ENCODE measurements at places on chromosomes 16 and 17. TPM values are rescaled to one million over a fixed set of nuclear protein-coding genes. Genes with fewer than 3 reads are reported as not detected.

Gene EPX
- total RNA-seq, result not detected

Gene GFOD2
- total RNA-seq, result 29.5 TPM

Gene TBC1D3G
- not detected for total RNA-seq

Gene FOXK2
- 65.7 TPM for total RNA-seq

Gene OGFOD3
- total RNA-seq, result 22.5 TPM

Gene ACSM5
- 0.17 TPM for total RNA-seq

Gene CES1
- 2.0 TPM for total RNA-seq

Gene CCL1
- not detected for total RNA-seq

- no peak overlapping the region for H3K27ac ChIP-seq
- no peak for DNase-seq
- no peak overlapping the region for H3K4me3 ChIP-seq
- H3K36me3 ChIP-seq, result no peaks in the 10 kb centered on the region
- H3K4me1 ChIP-seq, result peaks cover 33% of the 10 kb centered on the region
- H3K27me3 ChIP-seq, result no peaks in the 10 kb centered on the region
These were observed 400.0 kb downstream of the SOX9 start for GRCh38 chr17:72520665-72521303.

DNA sequence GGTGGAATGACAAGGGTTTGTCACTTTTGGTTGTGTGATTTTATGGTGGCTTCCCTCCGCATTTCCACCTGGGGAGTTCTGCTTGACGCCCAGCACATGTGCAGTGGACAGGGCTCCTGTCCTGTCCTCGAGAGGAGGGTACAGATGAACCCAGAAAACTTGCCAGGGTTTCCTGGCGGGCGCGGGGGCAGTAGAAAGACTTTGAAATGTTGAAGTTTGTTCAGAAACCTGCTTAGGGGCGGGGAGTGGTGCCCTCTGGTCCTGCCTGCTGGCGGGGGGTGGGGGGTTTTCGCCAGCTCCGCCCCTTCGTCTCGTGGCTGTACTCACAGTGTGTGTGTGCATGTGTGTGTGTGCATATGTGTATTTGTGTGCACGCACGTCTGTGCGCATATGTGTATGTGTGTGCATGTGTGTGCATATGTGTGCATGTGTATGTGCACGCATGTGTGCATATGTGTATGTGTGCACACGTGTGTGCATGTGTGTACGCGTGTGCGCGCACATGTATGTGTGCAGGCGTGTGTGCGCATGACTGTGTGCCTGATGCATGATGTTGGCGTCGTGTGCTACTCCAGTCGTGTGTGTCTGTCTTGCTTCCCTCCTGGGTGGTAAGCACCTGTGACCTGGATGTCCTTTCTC, 6.8 kb downstream of the FN3KRP start:
- H3K27me3 ChIP-seq, result no peaks in the 10 kb centered on the region
- peak overlapping the region; percentile 40 for H3K27ac ChIP-seq
- H3K4me3 ChIP-seq, result no peak overlapping the region
- peaks cover 33% of the 10 kb centered on the region for H3K36me3 ChIP-seq
- no peak for DNase-seq

GRCh38 chr17:49359990-49360795, 1.9 kb downstream of the ZNF652 start:
- peak overlapping the region; percentile 93 for H3K27ac ChIP-seq
- no peaks in the 10 kb centered on the region for H3K27me3 ChIP-seq

DNA sequence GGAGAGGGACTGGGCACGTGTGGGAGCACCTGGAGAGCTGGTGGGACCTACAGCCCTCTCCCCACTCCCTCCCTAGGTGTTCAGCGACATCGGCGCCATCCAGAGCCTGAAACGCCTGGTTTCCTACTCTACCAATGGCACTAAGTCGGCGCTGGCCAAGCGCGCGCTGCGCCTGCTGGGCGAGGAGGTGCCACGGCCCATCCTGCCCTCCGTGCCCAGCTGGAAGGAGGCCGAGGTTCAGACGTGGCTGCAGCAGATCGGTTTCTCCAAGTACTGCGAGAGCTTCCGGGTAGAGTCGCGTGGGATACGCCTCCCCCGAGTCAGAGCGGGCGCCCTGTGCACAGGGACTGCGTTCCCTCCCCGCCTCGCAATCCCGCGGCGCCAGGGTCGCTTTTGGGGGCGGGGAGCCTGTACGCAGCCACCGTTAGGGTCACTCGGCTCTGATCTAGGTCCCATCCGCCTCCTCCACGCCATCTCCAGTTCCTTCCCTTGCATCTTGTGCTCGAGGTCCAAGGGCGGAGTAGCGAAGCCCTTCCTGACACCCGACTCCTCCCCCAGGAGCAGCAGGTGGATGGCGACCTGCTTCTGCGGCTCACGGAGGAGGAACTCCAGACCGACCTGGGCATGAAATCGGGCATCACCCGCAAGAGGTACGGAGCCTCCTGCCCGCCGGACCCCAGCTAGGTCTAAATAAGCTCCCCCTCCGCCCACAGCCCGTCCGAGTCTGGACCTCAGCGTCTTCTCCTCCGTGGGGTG, 13.0 kb downstream of the SARM1 start:
- peaks cover 2% of the 10 kb centered on the region for H3K36me3 ChIP-seq
- peaks cover 83% of the 10 kb centered on the region for H3K27me3 ChIP-seq
- peak; percentile 53 for DNase-seq
- peak overlapping the region; percentile 89 for H3K4me3 ChIP-seq
- no peak overlapping the region for H3K27ac ChIP-seq
- peaks cover 11% of the 10 kb centered on the region for H3K4me1 ChIP-seq

DNA sequence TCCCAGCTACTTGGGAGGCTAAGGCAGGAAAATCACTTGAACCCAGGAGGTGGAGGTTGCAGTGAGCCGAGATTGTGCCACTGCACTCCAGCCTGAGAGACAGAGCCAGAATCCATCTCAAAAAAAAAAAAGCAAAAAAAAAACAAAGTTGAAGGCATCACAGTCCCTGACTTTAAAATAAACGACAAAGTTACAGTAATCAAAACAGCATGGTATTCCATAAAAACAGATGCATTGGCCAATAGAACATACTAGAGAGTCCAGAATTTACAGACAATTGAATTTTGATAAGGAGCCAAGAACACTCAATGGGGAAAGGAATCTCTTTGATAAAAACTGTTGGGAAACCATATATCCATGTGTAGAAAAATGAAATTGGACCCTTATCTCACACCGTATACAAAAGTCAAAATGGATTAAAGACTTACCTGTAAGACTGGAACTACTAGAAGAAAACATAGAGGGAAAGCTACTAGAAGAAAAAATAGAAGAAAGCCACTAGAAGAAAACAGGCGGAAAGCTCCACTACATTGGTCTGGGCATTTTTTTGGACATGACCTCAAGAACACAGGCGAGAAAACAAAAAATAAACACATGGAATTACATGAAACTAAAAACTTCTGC, 2.8 kb upstream of the EFCAB13 start:
- H3K36me3 ChIP-seq, result peaks cover 11% of the 10 kb centered on the region
- peaks cover 15% of the 10 kb centered on the region for H3K4me1 ChIP-seq

DNA sequence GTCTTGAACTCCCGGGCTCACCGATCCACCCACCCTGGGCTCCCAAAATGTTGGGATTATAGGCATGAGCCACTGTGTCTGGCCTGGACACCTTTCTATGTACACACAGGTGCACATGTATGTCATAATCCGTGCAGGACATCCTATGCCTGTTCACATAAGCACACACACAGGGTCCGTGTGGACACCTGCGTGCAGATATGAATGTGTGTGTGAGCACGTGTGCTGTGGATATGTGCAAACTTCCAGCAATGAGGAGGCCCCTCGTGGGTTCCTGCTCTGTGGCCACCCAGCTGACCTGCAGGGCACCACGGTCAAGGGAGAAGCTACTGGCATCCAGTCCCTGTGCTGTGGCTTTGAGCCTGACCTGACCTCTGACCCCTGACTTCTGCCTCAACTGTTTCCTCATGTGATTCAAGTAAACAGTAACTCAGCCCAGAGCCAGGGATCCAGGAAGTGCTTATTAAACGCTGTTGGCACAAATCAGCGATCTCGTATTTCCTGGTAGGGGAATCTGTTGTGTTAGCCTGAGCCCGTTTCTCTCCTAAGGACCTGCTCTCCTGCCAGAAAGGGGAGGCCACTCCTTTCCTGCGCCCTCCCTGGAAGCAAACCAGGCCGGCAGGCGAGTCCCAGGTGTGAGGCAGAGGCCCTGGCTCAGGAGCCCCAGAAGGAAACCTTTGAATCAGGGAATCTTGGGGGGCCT, 6.5 kb downstream of the CPNE7 start:
- H3K27ac ChIP-seq, result no peak overlapping the region
- H3K4me3 ChIP-seq, result no peak overlapping the region
- DNase-seq, result no peak
- no peaks in the 10 kb centered on the region for H3K4me1 ChIP-seq
- H3K36me3 ChIP-seq, result peaks cover 4% of the 10 kb centered on the region

GRCh38 chr17:39104046-39104445, 47.4 kb downstream of the PLXDC1 start:
- no peak overlapping the region for H3K4me3 ChIP-seq
- no peaks in the 10 kb centered on the region for H3K36me3 ChIP-seq
- H3K27ac ChIP-seq, result no peak overlapping the region
- no peak for DNase-seq
- H3K27me3 ChIP-seq, result no peaks in the 10 kb centered on the region

DNA sequence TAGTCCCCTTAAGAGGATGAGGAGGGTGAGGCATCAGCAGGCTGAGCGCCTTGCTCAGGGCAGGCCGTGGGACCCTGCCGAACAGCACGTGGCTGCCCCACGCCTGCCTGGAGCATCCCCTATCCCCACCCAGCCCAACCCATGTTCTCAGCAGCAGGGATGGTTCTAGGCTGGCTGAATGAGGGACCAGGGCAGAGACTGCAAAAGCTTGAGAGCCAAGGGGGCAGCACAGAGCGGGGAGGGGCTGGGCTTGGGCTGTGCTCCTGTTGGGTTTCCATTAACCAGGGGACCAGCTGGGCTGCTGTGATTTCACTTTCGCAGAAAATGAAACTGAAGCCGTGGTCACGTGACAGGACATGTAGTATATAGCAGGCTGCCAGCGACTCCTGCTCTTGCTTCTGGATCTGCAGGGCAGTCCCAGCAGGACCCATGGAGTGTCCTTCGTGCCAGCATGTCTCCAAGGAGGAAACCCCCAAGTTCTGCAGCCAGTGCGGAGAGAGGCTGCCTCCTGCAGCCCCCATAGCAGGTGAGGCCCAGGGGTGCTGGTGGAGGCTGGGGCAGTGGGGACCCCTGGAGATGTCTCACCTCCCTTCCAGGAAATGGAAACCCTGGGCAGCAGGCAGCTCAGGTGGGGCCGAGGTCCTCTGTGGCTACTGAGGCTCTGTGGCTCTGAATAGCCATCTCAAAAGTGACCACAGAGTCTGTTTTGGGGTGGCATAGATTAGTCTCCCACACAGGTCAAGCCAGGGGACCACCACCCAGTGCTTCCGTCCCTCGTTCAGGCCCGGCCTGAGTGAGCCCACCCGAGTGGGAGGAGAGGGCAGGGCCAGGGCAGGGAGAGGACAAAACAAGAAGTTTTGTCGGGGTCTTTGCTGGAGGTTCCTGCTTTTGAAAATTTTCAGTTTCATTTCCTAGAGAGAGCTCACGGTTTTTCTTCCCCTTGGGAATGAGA, 2.9 kb downstream of the RNF213 start:
- peaks cover 27% of the 10 kb centered on the region for H3K36me3 ChIP-seq
- H3K4me3 ChIP-seq, result no peak overlapping the region
- H3K27me3 ChIP-seq, result no peaks in the 10 kb centered on the region
- peaks cover 45% of the 10 kb centered on the region for H3K4me1 ChIP-seq

DNA sequence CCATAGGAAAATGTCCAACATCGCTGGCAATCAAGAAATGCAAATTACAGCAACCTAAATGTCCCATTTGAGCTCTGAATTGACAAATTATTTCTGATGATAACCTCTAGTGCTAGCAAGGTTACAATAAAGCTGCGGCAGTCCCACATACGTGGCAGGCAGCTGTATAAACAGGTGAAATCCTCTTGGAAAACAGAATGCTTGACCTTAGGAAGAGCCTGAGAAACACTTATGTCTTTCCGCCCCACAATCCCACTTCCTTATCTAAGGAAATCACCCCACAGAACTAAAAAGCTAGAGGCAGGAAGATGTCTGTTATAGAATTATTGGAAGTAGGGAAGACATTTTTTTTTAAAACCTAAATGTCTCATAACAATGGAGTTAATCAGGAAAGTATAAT, 154.3 kb downstream of the KATNIP start:
- H3K4me3 ChIP-seq, result no peak overlapping the region
- H3K27me3 ChIP-seq, result no peaks in the 10 kb centered on the region
- H3K36me3 ChIP-seq, result peaks cover 2% of the 10 kb centered on the region
- H3K4me1 ChIP-seq, result peaks cover 18% of the 10 kb centered on the region
- no peak for DNase-seq

DNA sequence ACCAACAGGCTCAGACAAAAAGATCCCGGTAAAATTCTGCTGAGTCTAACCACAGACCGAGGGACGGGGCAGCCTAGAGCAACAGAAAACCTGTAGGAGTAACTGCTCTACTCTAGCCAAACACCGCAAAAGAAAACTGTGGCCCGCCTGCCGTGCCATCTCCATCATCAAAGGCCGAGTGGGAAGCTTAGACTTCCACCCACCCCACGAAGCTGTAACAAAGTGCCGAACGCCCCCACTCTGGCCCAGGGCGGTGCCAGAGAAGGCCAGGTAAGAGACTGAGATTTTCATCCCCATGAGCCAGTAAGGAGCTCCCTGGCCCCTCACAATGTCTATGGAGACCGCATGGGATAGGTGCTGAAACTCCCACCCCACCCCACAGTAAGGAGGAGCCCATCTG, 231.9 kb upstream of the COX10 start:
- no peak overlapping the region for H3K27ac ChIP-seq
- DNase-seq, result no peak
- H3K36me3 ChIP-seq, result no peaks in the 10 kb centered on the region
- H3K4me1 ChIP-seq, result no peaks in the 10 kb centered on the region
- H3K27me3 ChIP-seq, result no peaks in the 10 kb centered on the region

- H3K27me3 ChIP-seq, result peaks cover 3% of the 10 kb centered on the region
- no peak overlapping the region for H3K27ac ChIP-seq
- peaks cover 54% of the 10 kb centered on the region for H3K36me3 ChIP-seq
- H3K4me3 ChIP-seq, result no peak overlapping the region
- no peak for DNase-seq
- no peaks in the 10 kb centered on the region for H3K4me1 ChIP-seq
These were observed 17.4 kb downstream of the MAP2K3 start for GRCh38 chr17:21301593-21302550.

- no peaks in the 10 kb centered on the region for H3K4me1 ChIP-seq
- no peaks in the 10 kb centered on the region for H3K27me3 ChIP-seq
- H3K27ac ChIP-seq, result no peak overlapping the region
- peaks cover 47% of the 10 kb centered on the region for H3K36me3 ChIP-seq
- H3K4me3 ChIP-seq, result no peak overlapping the region
These were observed 42.7 kb upstream of the METRNL start for GRCh38 chr17:83036666-83037065.

- H3K4me3 ChIP-seq, result no peak overlapping the region
- no peak for DNase-seq
- H3K4me1 ChIP-seq, result 0 out of 2 replicates have a peak, but pooled peaks cover under 1% of the 10 kb centered on the region
- H3K27me3 ChIP-seq, result no peaks in the 10 kb centered on the region
- H3K27ac ChIP-seq, result no peak overlapping the region
These were observed 258.9 kb upstream of the AXIN2 start for GRCh38 chr17:65820306-65820705.

DNA sequence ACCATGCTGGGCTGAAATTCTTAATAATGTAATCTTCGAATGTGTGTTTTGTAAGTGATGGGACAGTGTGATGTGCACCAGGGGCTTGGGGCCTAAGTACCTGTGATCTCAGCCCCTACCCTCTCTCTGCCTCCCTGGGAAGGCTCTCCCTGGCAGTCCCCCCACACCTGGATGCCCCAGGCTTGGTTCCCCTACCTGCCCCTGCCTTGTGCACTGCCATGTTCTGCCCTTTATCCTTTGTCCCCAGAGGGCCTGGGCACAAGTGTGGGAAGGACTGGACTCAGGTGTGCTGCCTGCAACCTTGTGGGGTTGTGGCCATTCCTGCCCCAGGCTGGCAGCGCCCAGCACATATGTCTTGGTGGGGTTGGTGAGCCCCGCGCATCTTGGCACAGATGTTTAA, 55.4 kb upstream of the CREBBP start:
- H3K4me1 ChIP-seq, result peaks cover 5% of the 10 kb centered on the region
- H3K27ac ChIP-seq, result no peak overlapping the region
- DNase-seq, result no peak
- H3K36me3 ChIP-seq, result no peaks in the 10 kb centered on the region
